ENCODE measurements at places on chromosomes 5 and 9. TPM values are rescaled to one million over a fixed set of nuclear protein-coding genes. Genes with fewer than 3 reads are reported as not detected.
A peak's percentile ranks its signal among the peaks of the same experiment; 100 is the strongest.

GRCh38 chr5:149135536-149136201 is 5.6 kb upstream of the ABLIM3 start:
- H3K27ac ChIP-seq = peak overlapping the region; percentile 87
- no peaks in the 10 kb centered on the region for H3K27me3 ChIP-seq
- H3K4me3 ChIP-seq = no peak overlapping the region

GRCh38 chr9:134356496-134357470 is 30.5 kb downstream of the RXRA start:
- no peaks in the 10 kb centered on the region for H3K4me1 ChIP-seq
- no peaks in the 10 kb centered on the region for H3K36me3 ChIP-seq
- no peak for DNase-seq
- H3K4me3 ChIP-seq = no peak overlapping the region

The CER1 gene
- total RNA-seq = not detected

DNA sequence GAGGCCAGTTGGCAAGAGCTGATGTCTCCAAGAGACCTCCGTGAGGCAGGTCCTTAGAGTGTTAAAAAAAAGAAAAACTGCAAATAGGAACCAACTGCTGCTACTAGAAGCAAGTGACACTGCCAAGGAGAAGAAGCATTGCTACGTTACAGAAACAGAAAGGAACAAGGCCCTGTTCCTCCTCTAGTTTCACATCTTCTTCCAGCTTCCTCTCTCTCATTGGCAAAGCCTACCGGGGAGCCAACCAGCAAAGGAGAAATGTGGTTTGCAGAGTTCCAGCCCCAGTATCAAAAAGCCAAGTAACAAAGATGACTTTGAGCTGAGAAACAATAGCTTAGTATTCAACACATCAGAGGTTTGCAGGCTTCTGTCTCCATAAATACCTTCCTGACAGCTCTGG is 145.9 kb downstream of the PRELID2 start:
- no peaks in the 10 kb centered on the region for H3K27me3 ChIP-seq
- no peak overlapping the region for H3K27ac ChIP-seq
- H3K4me1 ChIP-seq = no peaks in the 10 kb centered on the region
- DNase-seq = no peak

The NR5A1 gene
- total RNA-seq = not detected

DNA sequence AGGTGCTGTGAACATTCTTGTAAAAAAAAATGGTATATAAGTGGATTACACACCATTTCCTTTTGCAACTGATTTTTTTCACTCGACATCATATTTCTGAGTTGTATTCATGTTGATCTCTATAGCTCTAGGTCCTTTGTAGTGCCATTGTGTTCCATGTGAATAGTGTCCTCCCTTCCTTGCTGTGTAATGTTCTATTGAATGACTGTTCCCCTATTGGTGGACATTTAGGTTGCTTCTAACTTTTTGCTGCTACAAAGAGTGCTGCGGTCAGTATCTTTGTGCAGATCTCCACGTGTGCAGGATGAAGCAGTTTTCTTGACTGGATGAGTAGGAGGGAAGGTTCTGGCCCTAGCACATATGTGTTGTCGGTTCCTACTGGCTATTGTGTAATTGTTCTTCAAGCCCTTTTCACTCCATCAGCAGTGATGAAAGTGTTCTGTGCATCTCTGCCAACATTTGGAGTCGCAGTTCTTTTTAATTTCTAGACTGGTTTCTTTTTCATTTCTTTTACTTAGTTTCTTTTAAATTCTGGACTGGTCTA is 20.2 kb downstream of the DAB2IP start:
- H3K4me3 ChIP-seq = no peak overlapping the region
- DNase-seq = no peak
- no peaks in the 10 kb centered on the region for H3K27me3 ChIP-seq

DNA sequence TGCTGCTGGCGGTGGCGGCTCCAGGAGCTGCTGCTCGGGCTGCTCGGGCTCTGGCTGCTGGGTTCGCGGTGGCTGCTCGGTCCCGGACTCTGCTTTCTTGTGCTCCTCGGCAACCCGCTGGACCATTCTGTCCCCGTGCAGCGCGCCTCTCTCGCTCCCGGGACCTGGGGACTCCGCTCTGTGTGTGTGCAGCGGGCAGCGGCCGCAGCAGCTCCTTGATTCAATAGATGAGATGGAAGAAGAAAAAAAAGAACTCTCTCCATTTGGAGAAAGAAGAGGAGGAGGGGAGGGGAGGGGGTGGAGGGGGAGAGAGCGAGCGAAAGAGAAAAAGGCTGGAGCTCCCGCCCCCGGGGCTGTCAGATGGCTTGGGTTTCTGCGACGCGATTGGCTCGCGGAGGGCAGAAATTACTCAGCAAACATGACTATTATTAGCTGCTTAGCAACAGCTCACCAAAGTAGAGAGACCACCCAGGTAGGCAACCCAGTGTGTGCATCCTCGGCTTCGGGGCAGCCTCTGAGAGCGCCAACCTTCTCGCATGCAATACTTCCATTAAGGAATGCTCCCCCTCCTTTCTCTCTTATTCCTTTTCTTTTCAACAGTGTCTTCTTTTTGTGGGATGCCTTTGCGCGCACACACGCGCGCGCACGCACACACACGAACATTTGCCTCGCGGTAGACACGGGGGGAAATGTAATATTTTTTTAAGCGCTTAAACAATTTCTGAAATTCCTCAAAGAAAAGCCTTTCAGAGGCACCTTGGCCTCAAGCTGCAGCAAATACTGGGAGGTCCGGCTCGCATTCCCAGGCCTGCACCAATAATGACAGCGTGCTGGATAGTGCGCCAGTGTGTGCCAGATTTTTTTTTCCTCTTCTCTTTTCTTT is 7.6 kb downstream of the PTCH1 start:
- H3K36me3 ChIP-seq = no peaks in the 10 kb centered on the region
- no peaks in the 10 kb centered on the region for H3K27me3 ChIP-seq
- H3K27ac ChIP-seq = peak overlapping the region; percentile 94
- H3K4me3 ChIP-seq = peak overlapping the region; percentile 84
- no peaks in the 10 kb centered on the region for H3K4me1 ChIP-seq
- peak; percentile 90 for DNase-seq

The ANKRD55 gene
- total RNA-seq = 0.20 TPM

GRCh38 chr9:74078647-74079046 is 418.5 kb upstream of the RORB start:
- DNase-seq = no peak
- H3K27me3 ChIP-seq = no peaks in the 10 kb centered on the region
- H3K36me3 ChIP-seq = no peaks in the 10 kb centered on the region
- H3K4me3 ChIP-seq = no peak overlapping the region
- no peak overlapping the region for H3K27ac ChIP-seq
- no peaks in the 10 kb centered on the region for H3K4me1 ChIP-seq

GRCh38 chr5:78025540-78025939 is 249.4 kb upstream of the TBCA start:
- H3K4me3 ChIP-seq = no peak overlapping the region
- no peak for DNase-seq
- H3K4me1 ChIP-seq = no peaks in the 10 kb centered on the region
- H3K27me3 ChIP-seq = no peaks in the 10 kb centered on the region
- H3K36me3 ChIP-seq = no peaks in the 10 kb centered on the region

GRCh38 chr9:100466171-100466828 is 6.6 kb upstream of the TMEFF1 start:
- H3K27me3 ChIP-seq = no peaks in the 10 kb centered on the region
- no peak overlapping the region for H3K27ac ChIP-seq
- no peak for DNase-seq

The SOHLH1 gene
- total RNA-seq = not detected

- H3K4me1 ChIP-seq = peaks cover 30% of the 10 kb centered on the region
- H3K27me3 ChIP-seq = no peaks in the 10 kb centered on the region
- peak overlapping the region; percentile 100 for H3K4me3 ChIP-seq
- DNase-seq = no peak
Measured at GRCh38 chr5:7868427-7868772, 431 bp downstream of the FASTKD3 start.

The PCDHGA7 gene
- total RNA-seq = 6.1 TPM
